ENCODE measurements at places on chromosomes 7 and 10.

- no peak for DNase-seq
Measured at GRCh38 chr10:76086761-76087639, 655.6 kb downstream of the LRMDA start.

- DNase-seq: no peak
Measured at GRCh38 chr7:151784853-151785680, 91.8 kb downstream of the PRKAG2 start.

DNA sequence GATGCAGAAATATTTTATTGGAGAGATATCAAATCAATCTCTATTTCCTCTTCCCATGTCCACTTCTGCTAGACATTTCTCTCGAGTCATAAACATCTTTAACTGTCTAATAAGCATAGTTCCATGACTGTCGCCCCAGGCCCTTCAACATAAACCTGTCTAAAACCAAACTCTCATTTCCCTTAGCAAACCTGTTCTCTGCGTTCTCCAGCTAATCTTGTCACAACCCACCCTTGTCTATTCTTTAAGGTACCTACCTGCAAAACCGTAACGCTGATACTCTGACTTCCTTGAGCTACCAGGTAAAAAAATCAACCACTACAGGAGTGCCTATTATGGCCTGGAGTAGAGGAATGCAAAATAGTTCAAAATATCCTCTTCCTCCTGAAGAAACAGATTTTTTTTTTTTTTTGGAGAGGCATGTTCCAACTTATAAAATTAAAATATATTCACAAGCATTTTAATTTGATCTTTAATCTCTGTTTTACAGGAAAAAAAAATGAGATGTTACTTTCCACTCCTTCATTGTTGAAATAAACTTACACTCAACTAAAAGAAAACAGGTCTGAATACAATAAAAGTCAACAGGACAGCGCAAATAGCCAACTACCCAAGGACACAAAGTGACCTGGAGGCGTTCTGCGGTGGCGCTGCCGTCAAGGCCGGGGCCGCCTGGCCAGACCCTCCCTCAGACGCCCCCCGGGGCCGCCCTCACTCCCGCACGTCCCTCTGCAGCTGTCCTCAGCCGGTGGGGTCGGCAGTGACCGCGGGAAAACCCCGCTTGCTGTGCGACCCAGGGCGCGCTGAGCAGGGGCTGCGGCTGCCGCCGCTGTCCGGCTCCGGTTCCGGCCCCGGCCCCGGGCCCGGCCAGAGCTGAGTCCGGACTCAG, 765 bp downstream of the SLC25A40 start:
- no peak for DNase-seq

GRCh38 chr10:59138052-59138451, 38.4 kb upstream of the PHYHIPL start:
- DNase-seq: no peak

- no peak for DNase-seq
Measured at GRCh38 chr7:68699090-68699711, 899.1 kb upstream of the AUTS2 start.

GRCh38 chr7:44965937-44966730, 12.7 kb downstream of the MYO1G start:
- no peak for DNase-seq

DNA sequence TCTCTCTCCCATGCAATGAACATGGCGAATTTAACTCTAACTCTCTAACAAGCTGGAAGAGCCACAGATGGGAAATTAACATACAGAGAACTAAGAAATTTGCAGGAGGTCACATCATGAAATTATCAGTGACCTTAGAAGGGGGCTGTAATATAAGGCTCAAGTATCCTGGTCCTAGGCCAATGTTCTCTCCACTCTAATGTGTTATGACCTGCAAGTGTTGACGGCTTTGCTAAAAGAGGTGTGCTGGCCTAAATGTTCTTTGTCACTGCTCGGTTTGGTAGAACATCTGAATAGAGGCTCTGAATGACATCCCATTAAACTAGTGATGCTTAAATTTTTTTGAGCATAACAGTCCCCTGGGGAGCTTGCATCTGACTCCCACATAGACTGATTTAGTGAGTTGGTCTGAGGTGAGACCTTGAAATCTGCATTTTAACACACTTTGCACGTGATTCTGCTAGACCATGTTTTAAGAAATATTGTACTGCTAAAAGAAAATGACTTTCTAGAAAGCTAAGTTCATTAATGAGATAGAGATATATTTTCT, 129.3 kb downstream of the GFRA1 start:
- no peak for DNase-seq

- no peak for DNase-seq
Measured at GRCh38 chr10:112313234-112313633, 30.0 kb downstream of the TECTB start.

GRCh38 chr10:25175527-25176420, 973 bp downstream of the GPR158 start:
- DNase-seq: no peak

DNA sequence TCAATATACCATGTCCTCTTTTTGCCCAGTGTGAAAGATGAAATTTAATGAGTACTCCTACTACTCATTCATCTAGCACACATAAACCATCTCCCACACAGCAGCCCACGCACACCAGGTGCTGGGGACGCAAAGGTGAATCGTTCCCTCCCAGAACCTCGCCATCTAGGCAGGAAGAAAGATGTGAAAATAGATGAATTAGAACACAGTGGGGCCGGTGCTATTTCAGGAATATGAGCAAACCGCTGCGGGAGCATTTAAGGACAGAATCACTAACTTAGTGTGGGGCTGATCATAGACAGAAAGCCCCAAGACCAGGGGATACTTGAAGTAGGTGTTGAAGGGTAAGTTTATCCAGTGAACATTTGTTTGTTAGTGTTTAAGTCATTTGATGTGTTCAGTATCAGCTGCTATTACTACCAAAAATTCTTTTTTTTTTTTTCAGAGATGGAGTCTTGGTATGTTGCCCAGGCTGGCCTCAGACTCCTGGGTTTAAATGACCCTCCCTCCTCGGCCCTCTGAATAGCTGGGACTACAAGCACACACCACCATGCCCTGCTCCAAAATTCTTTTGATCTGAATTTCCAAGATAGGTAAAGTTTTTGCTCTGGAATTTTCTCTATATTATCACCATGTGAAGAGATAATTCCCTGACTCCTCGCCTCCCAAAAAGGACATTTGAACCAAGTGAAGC, 48.8 kb downstream of the CPXM2 start:
- no peak for DNase-seq

- DNase-seq: no peak
Measured at GRCh38 chr10:105023211-105024111, 382.4 kb downstream of the SORCS3 start.

GRCh38 chr10:75568450-75569130, 137.2 kb downstream of the LRMDA start:
- DNase-seq: no peak

DNA sequence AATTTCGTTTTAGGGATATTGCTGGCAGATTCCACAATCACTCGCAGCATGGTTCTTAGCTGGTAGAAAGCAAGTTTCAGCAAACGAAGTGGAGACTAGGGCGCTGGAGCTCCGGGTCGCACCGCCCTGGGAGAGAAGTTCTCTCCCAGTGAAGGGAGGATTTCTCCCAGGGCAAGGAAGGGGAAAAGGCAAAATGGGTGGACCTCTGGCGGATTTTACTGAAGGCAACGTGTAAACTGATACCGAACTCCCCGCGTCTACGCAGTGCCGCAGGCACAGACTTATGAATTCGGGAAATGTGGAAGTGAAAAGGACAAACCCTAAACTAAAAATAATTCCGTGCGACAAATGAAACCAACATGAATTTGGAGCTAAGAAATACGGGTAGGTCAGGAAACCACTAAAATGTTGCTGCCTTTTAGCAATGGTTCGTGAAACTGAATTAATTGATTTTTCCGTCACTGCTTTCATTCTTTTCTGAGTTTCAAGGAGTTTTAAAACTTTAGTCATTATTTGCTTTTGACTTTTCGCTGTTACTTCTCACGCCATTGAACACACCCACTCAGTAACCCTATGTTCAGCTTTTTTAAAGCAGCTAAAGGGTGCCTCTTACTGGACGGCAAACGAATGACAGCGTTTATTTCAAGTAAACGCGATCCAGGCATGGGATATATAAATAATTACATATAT, at the start of gene MYOF:
TSS of gene MYOF (minus strand) at position 190 of the 690 bp plus-strand sequence. CDS start at position 50, 140 bp downstream.
- peak; percentile 18 for DNase-seq

- DNase-seq: no peak
Measured at GRCh38 chr10:105146436-105146835, 505.3 kb downstream of the SORCS3 start.

- DNase-seq: no peak
Measured at GRCh38 chr10:124420254-124420653, 1.5 kb upstream of the OAT start.

DNA sequence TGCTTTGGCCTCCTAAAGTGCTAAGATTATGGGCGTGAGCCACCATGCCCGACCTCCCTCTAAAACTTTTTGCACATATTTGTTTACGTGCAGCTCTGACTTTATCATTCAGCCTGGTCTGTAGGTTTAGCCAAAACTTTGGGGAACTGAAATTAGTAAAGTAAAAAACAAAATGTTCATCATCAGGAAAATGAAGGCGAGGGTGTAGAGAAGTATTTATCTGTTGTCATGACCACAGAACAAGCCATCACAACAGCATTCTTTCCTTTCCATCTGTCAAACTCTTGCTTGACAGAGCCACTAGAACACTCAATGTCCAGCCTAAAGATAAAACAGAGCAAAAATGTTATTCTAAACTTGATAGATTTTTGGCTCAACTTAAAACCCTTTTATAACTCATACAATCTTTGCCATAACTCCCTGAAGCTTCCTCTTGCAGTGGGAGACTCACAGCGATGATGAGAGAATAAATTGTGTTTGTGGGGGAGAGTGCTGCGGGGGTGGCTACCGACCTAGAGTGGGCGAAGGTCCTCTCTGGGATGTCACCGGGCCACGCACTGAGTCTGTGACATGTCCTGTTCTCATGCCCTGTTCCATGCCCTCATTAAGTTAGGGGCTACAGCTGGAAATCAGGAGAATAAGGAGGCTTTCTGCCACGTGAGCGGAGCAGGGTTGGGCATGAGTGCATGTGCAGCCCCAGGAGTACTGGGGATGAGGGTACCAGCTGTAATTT, 58.6 kb upstream of the MKRN1 start:
- DNase-seq: no peak

- DNase-seq: no peak
Measured at GRCh38 chr10:118590334-118590733, 5.1 kb downstream of the PRLHR start.

Measured in stimulated activated CD4-positive, alpha-beta T cell treated with anti-CD3 and anti-CD28 coated beads, Interleukin-4, amount 100 ng/mL, for 4 hours (primary cell).